ENCODE measurements at places on chromosomes 3 and 15. TPM values are rescaled to one million over a fixed set of nuclear protein-coding genes. Genes with fewer than 3 reads are reported as not detected.

Gene RBP2
- total RNA-seq: not detected

Gene ITPKA
- total RNA-seq: not detected

Gene OSTN
- total RNA-seq: 1.1 TPM

Gene CCDC191
- total RNA-seq: 13.9 TPM

Gene FAM162A
- total RNA-seq: 36.1 TPM

Gene PLA2G4E
- total RNA-seq: not detected

Gene COL6A5
- not detected for total RNA-seq

Gene ZNF639
- total RNA-seq: 32.3 TPM

Gene PRSS50
- 0.13 TPM for total RNA-seq

Gene TM4SF1
- 149 TPM for total RNA-seq

Gene CHDH
- total RNA-seq: 7.3 TPM

Gene CYP19A1
- total RNA-seq: 24.0 TPM

Gene SERPINI1
- 10.4 TPM for total RNA-seq

Gene ST3GAL6
- total RNA-seq: 25.1 TPM

Gene CP
- 26.1 TPM for total RNA-seq

Gene ANKUB1
- total RNA-seq: 2.8 TPM

Gene AADACL2
- total RNA-seq: not detected

Gene LEO1
- total RNA-seq: 11.9 TPM

Gene COLQ
- 6.3 TPM for total RNA-seq

Gene GOLGA6D
- total RNA-seq: 0.18 TPM

Gene TMEM212
- not detected for total RNA-seq

Gene COPB2
- total RNA-seq: 96.6 TPM

Gene TRA2B
- total RNA-seq: 104 TPM

Gene SH3GL3
- total RNA-seq: 0.67 TPM

Gene ZNF660
- total RNA-seq: 8.9 TPM

Gene SNURF
- 30.3 TPM for total RNA-seq

Gene MKRN2OS
- total RNA-seq: not detected

Gene AMOTL2
- 158 TPM for total RNA-seq

Gene CYP1A2
- not detected for total RNA-seq

Gene MYO5C
- 16.3 TPM for total RNA-seq

Gene CLPX
- total RNA-seq: 49.8 TPM

Gene HACD2
- 27.9 TPM for total RNA-seq

Gene HACL1
- total RNA-seq: 25.3 TPM

Gene CPNE9
- total RNA-seq: not detected

Gene FETUB
- not detected for total RNA-seq

Gene LRRIQ4
- total RNA-seq: not detected

Gene ATP13A3
- 124 TPM for total RNA-seq

Gene HCLS1
- 45.4 TPM for total RNA-seq

Gene HTR3E
- total RNA-seq: not detected

Gene DUSP7
- total RNA-seq: 22.1 TPM

Gene LTK
- 1.1 TPM for total RNA-seq

Gene NLGN1
- 26.0 TPM for total RNA-seq

Gene TMEM41A
- total RNA-seq: 15.1 TPM

All from sciatic nerve (tissue), 2 donors.